ENCODE measurements at places on chromosomes 1 and 21.

DNA sequence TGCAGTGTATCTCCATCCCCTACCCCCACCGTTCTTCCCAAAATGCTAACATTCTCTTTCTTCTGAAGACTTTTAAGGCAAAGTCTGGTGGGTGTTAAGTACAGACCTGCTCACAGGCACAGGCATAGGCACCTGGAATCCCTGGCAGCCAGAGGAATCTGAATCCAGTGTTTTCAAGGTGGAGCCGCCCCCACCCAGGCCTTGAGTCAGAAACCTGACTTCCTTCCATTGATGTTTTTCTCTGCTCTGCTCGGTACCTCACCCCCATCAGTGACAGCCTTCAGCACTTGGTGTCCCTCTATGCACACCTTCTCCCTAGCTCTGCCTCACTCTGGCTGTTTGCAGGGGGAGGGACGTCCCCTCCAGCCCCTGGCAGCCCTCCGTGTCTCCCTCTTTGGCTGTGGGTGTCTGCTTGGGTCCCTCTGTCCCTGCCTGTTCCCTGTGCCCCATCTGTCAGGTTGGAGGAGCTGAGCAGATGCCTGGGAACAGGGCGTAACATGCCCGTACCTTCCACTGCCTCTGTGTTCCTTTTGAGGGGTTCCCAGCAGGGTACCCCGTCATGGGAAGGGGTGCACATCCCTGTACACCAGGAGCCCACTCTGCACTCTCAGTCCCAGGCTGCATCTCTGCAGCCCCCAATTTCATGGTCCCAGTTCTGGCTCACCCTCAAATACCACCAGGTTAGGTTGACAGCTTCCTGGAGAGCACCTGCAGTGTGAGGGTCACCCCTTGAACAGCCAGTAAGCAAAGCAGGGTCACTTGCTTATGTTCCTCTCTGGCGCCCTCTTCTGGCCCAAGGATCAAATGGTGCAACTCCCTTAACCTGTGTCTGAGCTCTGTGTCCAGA, 6.7 kb downstream of the NCDN start:
- DNase-seq = peak; percentile 90

GRCh38 chr1:234683861-234684632, 74.1 kb upstream of the IRF2BP2 start:
- DNase-seq = no peak

DNA sequence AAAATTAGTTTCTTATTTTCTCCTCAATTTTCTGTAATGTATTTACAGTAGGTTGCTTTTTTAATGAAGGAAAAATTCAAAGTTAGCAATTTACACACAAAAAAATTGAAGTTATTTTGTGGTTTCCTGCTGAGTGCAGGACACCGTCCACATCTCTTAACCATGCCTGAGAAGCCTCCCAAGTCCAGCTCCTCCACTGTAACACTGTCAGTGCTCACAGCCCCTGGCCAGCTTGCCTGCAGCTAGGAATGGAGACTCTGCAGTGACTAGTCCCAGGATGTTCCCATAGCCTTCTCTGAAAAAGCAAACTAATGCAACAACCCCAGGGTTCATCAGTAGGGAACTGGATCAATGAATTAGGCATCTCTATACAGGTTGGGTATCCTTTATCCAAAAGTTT, 3.5 kb downstream of the A3GALT2 start:
- no peak for DNase-seq

- DNase-seq = no peak
These were observed 18.1 kb downstream of the ADAM30 start for GRCh38 chr1:119878171-119878570.

GRCh38 chr1:83928396-83928795, 70.5 kb downstream of the TTLL7 start:
- no peak for DNase-seq

DNA sequence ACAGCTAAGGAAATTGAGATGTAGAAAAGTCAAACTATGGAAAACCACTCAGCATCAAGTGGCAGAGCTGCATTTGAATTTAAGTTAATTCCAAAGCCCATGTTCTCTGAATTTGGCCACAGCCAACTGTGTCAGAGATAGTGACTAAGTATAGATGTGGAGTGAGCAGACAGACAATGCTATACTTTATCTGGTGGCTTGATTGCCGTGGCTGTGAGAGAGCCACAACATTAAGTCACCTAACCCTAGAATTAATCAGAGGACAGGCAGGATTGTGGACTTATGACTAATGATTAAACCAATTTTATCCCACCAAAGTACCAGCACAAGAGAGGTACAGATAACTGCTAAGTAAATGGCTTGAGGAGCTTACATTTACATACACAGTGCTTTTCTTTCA, 209.8 kb downstream of the TPR start:
- no peak for DNase-seq

- no peak for DNase-seq
These were observed 103.6 kb downstream of the KIF26B start for GRCh38 chr1:245258271-245258920.

GRCh38 chr1:35210321-35211119, 17.6 kb upstream of the SFPQ start:
- DNase-seq = no peak

- no peak for DNase-seq
These were observed 112.8 kb downstream of the RIPK4 start for GRCh38 chr21:41653954-41654491.
